Activated T-cell treated with anti-CD3 and anti-CD28 coated beads, Interleukin-2, amount 50 U/mL, for 1 hour (primary cell): ENCODE measurements at places on chromosomes 7 and 10.

- no peak for DNase-seq
Measured at GRCh38 chr7:84744385-84744784, 442.5 kb downstream of the SEMA3D start.

GRCh38 chr7:148153616-148154284, 436.8 kb upstream of the C7orf33 start:
- no peak for DNase-seq

DNA sequence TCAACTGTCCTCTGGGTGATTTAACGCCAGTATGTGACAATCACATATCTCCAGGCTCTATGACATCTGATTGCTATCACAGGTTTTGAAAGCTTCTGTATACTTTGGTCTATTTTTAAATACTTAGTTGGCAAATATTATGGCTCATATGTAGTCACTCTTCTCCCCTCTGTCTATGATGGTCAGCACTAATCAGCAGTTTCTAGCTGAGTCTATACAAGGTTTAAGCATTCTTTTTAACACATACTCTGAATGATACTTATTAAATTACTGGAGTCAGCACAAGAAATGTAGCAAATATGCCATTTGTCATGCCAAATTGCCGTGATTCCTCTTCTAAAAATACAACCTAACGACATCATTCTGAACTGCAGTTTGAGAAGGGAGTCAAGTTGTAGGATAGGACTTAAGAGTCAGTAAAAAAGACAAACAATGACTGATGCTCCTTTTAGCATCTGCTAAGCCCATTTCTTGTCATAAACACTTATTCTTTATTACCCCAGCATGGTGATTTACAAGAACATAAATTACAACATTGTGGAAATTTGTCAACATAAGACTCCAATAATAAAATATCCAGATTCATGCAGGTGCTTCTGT, 947.8 kb downstream of the XPNPEP1 start:
- DNase-seq, result no peak

- DNase-seq, result no peak
Measured at GRCh38 chr10:130025811-130026485, 61.9 kb upstream of the EBF3 start.

- no peak for DNase-seq
Measured at GRCh38 chr10:26385443-26385842, 52.7 kb upstream of the APBB1IP start.

- no peak for DNase-seq
Measured at GRCh38 chr7:6709808-6710207, 3.1 kb upstream of the ZNF12 start.

DNA sequence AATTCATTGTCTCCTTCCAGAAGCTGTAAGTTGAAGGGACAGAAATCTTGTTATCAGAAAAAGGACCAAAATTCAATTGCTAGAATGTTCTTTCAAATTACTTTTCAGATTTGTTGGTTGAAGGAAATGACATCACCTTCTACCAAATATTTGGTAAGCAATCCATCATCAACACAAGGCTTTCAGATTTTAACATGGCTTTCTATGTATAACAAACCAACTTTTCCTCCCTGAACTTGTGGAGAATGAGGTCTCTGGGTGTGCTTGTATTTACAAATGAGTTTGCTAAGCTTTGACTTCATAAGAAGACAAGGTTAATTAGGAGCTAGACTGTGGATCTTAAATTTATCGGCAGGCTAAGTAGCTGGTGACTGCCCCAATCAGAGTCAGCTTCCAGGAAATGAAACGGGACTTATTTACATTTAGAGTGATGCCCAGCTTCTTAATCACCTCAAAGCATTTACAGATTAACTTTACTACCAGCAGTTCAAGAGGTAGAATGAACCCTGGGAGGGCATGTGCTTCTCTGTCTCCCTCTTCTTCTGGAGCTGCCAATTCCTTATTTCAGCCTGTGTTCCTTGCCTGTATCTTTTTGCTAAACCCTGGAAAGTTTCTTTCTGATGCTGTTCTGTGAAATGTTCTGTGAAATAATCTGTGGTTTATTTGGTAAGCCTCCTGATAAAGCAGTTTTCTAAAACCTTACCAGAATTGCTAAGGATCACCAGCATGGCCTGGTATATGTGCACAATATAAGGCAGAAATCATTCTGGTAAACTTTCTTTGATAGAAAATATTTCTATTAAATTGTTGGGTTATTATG, 248.8 kb upstream of the FZD8 start:
- DNase-seq, result no peak

- DNase-seq, result no peak
Measured at GRCh38 chr7:149292462-149292823, 30.4 kb downstream of the ZNF783 start.

- DNase-seq, result no peak
Measured at GRCh38 chr10:53667063-53667462, 894.5 kb upstream of the MBL2 start.

DNA sequence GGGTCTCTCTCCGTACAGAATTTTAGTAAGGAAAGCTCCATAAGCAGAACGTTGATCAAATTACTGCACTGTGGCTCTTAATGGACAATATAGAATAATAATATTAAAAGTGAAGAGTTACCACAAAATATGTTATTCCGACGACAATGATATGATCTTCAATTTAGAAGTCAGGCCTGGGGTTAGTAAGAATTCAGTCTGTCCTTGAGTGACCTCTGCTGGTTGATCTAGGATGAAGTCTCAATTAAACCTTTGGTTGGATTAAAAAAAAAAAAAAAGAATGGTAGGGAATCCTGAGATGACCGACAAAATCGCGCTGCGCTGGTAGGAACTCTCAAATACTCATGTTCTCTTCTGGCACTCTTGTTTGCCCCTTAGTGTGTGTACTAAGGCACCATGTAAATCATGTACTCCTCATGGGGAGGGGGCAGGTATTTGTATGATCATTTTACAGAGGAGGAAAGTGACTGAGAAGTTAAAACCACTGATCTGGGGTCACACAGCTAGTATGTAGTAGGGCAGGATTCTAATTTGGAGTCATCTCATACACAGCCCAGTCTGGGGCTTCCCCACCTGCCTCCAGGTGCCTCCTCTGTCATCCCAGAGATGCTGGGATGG, 161.3 kb upstream of the NPVF start:
- DNase-seq, result no peak

DNA sequence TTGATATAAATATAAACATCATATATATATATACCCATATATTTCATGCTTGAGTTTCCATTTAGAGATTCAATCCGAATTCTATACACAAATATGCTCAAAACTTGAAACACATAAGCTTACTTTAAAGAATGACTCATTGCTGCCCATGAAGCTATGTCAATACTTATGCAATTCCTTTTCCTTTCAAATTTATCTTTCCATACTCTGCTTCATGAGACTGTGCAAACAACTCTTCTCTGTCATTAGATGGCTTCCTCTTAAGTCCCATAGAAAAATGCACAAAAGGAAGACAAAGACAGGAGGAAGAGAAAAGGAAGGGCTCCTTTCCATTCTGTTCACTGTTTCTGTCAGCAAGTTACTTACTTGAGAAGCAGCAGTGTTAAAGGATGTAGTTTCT, 895.7 kb upstream of the SORCS1 start:
- no peak for DNase-seq

- DNase-seq, result no peak
Measured at GRCh38 chr10:92604841-92605240, 11.9 kb downstream of the KIF11 start.

DNA sequence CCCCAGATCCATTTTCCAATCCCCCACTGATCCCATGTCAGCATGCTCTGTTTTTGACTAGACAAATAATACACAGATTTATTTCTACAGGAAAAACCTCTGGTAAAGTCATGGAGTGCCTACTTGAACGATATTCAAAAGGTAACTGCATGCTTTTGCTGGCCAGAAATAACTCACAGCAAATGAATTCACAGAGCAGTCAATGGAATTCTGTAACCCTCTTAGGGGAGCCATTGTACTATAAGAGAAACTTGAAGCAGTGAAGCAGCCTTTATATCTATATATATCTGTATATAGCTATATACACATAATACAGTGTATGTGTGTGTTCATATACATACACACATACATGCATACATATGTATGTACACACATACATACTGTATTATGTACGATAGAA, 29.0 kb upstream of the MEOX2 start:
- DNase-seq, result no peak

DNA sequence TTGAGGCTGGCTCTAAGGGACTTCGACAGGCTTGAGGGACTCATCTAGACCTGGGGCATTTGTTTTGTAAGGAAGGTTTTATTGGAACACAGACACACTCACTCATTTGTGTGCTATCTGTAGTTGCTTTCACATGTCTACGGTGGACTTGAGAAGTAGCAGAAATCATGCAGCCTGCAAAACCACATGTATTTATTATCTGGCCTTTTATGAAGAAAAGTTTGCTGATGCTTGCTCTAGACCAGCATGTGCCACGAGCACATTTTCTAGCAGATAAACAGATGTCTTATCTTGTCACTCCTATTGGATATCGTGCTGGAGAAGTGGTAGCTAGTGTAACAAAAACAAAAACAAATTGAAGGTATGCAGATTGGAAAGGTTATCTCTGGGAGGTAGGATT, 9.8 kb downstream of the UPP1 start:
- DNase-seq, result no peak

DNA sequence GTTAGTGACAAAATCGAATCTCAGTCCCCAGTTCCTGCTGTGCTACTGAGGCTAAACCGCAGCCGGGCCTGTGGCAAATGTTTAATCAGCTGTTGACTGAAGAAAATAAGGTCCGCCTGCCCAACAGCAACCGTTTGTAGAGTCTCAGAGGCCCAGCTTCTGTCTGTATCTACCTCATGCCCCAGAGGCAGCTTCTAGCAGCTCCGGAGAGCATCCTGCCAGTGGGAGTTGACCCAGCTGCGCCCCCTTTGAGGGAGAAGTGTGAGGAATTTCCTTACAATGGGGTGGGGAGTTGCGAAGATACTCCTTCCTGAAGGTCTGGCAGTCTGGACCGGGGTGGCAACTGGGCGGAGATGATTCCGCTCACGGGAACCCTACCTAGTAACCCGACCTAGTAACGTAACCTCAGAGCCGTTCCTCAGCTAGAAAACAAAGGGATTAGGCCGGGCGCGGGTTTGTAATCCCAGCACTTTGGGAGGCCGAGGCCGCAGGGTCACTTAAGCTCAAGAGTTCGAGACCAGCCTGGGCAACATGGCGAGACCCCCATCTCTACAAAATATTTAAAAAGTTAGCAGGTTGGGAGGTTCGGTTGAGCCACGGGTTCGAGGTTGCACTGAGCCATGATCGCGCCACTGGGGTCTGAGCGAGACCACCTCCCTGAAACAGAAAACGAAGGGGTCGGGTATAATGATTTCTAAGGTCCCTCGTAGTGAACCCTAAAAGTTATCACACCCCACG, 846 bp upstream of the ZNF775 start:
- DNase-seq, result peak; percentile 57
